Activated CD4-positive, alpha-beta T cell treated with anti-CD3 and anti-CD28 coated beads, Interleukin-2, amount 50 U/mL, for 1 hour (primary cell): ENCODE measurements at places on chromosomes 4 and X.

GRCh38 chr4:183287677-183288076 lies 32.4 kb downstream of the CLDN22 start:
- DNase-seq, result no peak

- no peak for DNase-seq
These were observed 73.6 kb upstream of the TBC1D9 start for GRCh38 chr4:140829825-140830224.

DNA sequence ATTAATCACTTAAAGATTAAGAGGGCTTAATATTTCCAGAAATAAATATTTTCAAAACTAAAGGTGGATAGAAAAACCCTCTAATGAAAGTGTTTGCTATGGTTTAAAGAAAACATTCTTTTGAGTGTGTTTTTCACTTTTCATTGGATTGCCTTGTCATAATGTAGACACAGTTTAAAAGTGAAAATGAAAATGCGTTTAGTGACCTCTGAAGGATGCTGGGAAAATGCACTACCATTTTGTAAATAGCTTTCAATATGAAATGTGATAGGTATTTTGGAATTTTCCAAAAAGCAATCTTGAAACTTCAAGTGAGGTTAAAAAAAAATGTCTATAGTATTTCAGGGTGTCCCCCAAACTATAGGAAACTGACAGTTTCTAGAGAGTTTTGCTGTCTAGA lies 642.2 kb downstream of the C4orf33 start:
- no peak for DNase-seq

GRCh38 chr4:185468999-185469398 lies 2.5 kb downstream of the CCDC110 start:
- DNase-seq, result no peak
